ENCODE measurements at places on chromosomes 1 and 21.

- DNase-seq = peak; percentile 94
Measured at GRCh38 chr1:234499119-234499942, 20.4 kb upstream of the TARBP1 start.

- no peak for DNase-seq
Measured at GRCh38 chr1:151681923-151682322, 34.7 kb downstream of the CELF3 start.

DNA sequence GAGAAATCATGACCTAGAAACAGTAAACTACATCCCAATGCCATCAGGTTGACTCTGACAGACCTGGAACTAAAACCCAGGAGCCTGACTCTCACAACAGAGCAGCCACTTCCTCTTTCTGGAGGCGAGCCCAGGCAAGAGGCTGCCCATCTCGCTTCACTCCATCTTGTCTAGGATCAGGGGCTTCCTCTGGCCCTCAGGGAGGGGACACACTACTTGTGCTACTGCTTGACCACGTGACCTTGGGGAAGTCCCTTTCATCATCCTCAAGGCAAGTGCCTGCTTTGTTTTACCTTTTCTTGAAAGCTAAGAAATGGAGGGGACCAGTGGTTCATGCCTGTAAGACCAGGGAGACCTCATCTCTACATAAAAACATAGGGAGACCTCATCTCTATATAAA, 2.6 kb upstream of the TENT5B start:
- no peak for DNase-seq

GRCh38 chr1:172532183-172532699, 709 bp upstream of the SUCO start:
- peak; percentile 81 for DNase-seq

GRCh38 chr1:1124786-1125642, 9.1 kb upstream of the C1orf159 start:
- DNase-seq = peak; percentile 93

DNA sequence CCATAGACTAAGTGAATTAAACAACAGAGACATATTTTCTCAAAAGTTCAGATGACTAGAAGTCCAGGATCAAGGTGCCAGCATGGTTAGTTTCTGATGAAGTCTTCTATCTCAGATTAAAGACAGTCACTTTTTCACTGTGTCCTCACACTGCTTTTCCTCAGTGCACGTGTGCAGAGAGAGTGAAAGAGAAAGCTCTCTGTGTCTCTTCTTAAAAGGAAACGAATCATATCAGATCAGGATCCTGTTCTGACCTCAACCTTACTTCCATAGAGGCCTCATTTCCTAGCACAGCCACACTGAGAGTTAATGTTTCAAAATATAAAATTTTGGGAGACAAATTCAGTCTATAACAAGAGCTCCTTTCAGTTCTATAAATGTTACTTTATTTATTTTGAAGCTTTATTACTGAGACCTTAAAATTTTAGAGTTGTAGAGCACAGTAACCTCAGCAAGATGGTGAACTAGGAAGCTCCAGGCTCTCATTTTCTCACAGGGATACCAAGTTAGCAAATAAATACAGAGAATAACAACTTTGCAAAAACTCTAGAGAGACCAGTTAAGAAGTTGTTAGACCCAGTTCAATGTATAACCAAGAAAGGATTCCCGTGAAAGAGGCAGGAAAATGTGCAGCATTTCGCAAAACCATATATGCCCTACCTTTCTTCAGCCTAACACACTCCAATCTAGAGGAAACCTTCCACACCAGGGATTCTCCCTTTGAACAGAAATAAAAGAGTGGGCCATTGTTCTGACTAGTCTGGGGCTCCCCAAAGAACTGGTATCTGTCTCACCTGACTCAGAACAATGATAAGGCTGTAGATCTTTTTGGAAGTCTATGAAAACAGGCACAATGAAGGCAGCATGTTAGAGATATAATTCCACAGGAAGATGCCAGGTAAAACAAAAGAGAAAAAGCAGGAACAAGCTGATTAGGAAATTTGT, 372.2 kb downstream of the MRPL39 start:
- DNase-seq = no peak

DNA sequence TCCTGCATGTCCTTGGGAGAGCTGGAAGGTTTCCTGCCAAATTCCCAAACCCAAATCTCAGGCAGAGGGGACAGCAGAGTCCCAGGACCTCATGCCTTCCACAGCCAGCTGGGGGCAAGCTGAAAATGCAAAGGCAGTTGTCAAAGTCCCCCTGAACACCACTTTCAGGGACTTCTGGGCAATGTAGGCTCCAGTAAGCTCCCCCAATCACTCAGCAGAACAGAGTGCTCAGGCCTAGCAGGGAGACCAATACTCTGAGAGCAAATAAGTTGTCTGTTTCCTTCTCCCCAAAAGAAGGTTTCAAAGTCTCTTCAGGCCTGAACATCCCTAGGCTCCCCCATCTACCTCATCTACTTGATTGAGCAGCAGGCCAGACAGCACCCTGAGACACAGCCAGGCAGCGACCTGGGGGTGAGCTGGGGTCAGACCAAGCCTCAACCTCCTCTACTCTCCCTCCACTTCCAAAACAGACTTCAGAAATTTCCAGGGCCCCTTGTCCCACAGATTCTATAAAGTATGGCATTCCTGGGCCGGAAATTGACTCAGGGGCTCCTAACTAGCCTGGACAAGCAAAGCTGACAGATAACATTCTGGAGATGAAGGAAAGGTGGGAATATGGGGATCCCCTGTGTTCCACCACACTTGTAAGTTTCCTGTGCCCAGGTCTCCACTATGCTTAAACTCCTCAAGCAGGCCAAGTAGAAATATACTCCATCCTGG, 1.9 kb downstream of the SLC9A1 start:
- DNase-seq = no peak

GRCh38 chr1:185486346-185486745, 169.3 kb upstream of the IVNS1ABP start:
- no peak for DNase-seq

DNA sequence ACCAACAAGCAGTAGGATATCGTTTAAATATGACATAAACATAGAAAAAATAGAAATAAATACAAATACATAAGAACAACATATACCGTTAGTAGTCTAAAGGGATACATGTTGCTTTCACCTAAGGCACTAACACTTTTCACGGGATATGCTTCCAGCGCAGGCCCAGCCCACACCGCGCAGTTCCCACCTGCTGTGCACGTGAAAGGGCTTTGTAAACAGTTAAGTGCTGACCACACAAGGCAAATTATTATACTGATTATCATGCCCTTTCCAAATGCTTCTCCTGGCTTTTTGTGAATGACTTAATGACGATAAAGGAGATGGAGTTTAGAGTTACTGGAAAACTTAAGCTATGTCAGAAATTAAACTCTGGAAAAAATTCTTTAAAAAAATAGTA, 11.3 kb upstream of the IL22RA1 start:
- DNase-seq = no peak

GRCh38 chr1:214808845-214809460, 206.0 kb downstream of the CENPF start:
- no peak for DNase-seq

- no peak for DNase-seq
Measured at GRCh38 chr1:48242141-48242736, 19.7 kb downstream of the SLC5A9 start.

- no peak for DNase-seq
Measured at GRCh38 chr1:54575605-54576290, 27.7 kb downstream of the ACOT11 start.

DNA sequence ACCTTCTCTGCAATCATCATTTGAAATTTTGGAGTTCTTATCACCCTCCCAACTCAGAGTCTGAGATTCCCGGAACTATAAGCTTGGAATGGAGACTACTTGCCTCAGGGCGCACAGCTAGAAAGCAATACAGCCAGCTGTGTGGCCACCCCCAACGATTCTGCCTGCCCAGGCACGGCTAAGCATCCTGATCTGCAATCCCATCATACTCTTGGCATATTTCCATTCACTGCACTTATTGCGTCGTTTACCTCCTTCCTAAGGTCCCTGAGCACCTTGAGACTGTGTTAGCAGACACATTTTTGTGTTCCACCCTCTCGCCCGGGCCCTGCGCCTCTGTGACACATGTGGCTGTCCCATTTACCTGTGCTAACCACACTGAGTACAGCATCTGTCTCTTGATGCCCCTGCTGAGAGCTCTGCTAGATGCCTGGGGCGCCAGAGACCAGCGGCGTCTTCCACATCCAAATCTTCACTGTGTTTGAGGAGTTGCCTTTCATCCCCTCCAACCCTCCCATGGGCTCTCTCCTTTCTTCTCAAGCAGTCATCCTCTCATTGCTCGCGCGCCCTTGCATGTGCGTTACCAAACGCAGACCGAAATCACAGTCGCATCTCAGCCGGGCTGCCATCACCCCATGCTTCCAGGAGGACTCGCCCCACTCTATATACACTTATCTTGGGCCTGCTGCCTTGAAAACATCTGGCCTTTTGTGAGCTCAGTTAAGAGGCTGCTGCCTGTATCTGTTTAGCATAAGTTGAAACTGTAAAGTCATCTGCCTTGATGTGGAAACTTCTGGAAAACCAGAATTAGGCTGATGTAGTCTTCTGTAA, 3.5 kb upstream of the CLDN19 start:
- no peak for DNase-seq

GRCh38 chr1:192518700-192519099, 56.9 kb upstream of the RGS1 start:
- DNase-seq = no peak

All from left colon (tissue), 2 donors.